ENCODE measurements at places on chromosomes 13 and 19.

- H3K4me3 ChIP-seq, result no peak overlapping the region
- H3K36me3 ChIP-seq, result no peaks in the 10 kb centered on the region
- peaks cover 36% of the 10 kb centered on the region for H3K27me3 ChIP-seq
- peaks cover 14% of the 10 kb centered on the region for H3K4me1 ChIP-seq
Observed at GRCh38 chr19:39310558-39311311, 9.9 kb downstream of the LRFN1 start.

- no peak overlapping the region for H3K4me3 ChIP-seq
- H3K36me3 ChIP-seq, result no peaks in the 10 kb centered on the region
- DNase-seq, result no peak
- H3K4me1 ChIP-seq, result peaks cover 2% of the 10 kb centered on the region
- H3K27ac ChIP-seq, result no peak overlapping the region
Observed at GRCh38 chr13:23472189-23472588, 38.7 kb upstream of the SACS start.

DNA sequence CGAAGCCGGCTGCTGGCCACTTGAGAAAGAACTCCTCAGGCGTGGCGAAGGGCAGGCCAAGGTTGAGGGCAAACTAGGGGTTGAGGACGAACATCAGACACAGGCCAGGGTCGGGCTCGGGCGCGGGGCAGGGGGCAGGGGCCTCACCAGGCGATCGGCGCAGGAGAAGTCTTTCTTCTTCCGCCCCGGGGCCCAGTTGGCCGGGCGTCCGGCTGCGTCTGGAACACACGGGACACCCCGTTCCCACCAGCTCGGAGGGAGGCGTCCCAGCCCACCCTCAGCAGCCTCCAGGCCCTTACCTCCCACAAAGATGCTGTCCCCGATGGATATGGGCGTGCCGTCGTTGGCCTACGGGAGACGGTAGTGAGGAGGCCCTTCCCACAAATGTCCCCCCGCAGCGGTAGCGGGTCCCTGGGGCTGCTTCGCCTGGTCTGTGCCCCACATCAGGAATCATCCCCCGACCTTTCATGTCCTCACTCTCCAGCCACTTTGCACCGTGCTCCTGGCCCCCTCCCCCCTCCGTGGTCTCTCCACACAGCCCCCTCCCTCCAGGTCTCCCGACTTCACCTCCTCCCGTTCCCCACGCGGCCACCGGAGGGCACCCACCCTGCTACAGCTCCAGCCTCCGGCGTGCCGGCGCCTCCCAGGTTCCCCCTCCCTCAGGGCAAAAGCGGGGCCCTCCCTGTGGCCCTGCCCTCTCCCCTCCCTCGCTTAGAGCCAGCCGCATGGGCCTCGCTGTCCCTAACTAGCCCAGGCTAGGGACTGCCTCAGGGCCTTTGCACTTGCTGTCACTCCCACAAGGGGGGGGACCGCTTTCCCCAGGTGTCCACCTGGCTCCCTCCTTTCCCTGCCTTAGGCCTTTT, 4.8 kb downstream of the PNKP start:
- H3K4me1 ChIP-seq, result peaks cover 53% of the 10 kb centered on the region
- DNase-seq, result peak; percentile 50

DNA sequence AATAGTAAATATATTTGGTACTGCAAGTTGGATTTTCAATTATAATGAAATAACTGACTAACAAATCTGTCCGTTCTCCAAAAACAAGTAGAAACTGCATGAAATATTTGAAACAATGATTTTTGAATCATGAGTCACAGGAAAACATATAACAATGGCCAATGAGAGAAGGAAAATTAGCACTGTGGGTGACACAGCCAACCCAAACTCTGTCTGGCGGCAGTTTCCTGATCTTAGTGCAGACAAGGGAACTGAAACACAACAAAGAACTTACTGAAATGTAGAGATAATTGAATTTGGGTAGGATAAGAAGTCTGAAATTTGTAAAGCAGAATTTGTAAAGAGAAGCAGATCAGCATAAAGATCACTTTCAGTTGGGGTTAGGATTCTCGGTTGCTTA, 2743.3 kb upstream of the PCDH20 start:
- no peaks in the 10 kb centered on the region for H3K4me1 ChIP-seq
- H3K36me3 ChIP-seq, result no peaks in the 10 kb centered on the region
- no peak for DNase-seq

- peak; percentile 29 for DNase-seq
- peaks cover 2% of the 10 kb centered on the region for H3K4me1 ChIP-seq
Observed at GRCh38 chr13:39417131-39417530, 185.9 kb downstream of the LHFPL6 start.

DNA sequence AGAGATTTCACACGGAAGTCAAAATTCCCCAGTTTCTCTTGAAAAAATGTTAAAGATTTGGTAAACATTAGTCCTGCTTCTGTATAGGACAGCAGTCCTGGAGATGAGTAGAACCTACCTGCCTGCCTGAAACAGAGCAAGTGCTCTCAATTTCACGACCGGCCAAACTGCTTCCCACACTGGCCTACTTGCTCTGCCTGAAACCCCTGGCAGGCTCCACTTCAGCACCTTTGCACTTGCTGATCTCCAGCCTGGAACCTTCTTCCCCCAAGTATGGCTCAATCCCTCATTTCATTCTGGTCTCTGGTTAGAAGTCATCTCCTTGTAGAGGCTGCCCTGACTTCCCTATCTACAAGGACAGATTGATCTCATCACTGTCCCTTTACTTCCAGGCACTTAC, 271.4 kb downstream of the DLEU7 start:
- H3K27ac ChIP-seq, result no peak overlapping the region
- no peaks in the 10 kb centered on the region for H3K36me3 ChIP-seq
- no peaks in the 10 kb centered on the region for H3K27me3 ChIP-seq
- H3K4me3 ChIP-seq, result no peak overlapping the region
- DNase-seq, result no peak
